Activated CD8-positive, alpha-beta memory T cell treated with anti-CD3 and anti-CD28 coated beads, Interleukin-2, amount 50 U/mL, for 48 hours (primary cell): ENCODE measurements at places on chromosomes 7 and 10.

GRCh38 chr10:112288486-112288885 is 5.3 kb downstream of the TECTB start:
- no peak for DNase-seq

DNA sequence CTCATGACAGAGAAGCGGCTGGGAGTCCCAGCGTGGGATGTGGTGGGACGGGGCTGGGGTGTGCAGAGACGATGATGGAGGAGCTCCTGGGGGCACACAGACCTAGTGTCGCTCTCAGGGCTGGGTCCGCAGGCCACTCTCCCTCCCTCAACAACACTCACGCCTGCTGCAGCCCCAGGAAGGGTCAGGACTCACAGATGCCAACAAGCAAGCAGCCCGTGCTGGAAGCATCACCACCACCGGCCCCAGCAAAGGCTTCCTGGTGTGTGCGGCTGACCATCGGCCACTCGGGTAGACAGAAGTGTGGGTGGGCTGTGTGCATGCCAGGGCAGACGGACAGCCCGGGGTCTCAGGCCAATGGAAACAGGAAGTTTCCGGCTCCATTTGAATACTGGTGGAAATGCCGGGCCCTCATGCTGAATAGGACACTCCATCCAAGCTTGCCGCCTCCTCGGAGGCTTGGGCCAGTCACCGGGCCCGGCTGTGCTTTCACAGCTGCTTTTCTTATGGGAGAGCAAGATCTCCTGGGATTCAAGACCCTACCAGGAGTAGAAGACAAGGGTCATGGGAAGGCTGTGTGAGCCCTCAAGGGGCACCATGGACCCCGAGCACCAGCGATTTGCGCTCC is 178.1 kb downstream of the ELFN1 start:
- no peak for DNase-seq

GRCh38 chr10:25758041-25758457 is 176.0 kb upstream of the MYO3A start:
- no peak for DNase-seq

DNA sequence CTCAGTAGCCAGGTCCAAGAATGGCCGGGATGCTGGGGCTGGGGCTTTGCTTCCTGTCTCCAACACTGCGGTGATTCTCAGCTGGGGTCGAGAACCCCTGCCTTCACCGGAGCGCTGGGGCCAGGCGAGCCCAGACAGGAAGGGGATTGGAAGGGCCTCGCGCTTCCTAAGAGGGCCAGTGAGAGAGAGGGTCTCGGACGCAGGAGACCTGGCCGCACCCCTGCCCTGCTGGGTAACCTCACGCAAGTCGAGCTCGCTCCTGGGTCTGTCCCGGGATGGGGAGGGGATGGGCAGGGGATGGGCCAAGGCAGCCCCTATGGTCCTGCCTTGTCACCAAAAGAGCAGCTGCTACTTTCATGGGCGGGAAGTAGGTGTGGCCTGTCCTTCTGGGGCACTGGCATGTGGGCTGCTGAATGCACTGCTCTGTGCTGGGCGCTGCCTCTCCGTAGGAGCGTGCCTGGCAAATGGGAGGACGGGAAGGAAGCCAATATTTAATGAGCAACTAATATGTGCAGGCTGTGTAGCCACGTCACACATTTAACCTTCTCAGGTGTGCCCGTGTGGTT is 20.0 kb downstream of the KCNK18 start:
- DNase-seq, result peak; percentile 62

- DNase-seq, result no peak
These were observed 26.2 kb upstream of the LMBR1 start for GRCh38 chr7:156919132-156919713.

DNA sequence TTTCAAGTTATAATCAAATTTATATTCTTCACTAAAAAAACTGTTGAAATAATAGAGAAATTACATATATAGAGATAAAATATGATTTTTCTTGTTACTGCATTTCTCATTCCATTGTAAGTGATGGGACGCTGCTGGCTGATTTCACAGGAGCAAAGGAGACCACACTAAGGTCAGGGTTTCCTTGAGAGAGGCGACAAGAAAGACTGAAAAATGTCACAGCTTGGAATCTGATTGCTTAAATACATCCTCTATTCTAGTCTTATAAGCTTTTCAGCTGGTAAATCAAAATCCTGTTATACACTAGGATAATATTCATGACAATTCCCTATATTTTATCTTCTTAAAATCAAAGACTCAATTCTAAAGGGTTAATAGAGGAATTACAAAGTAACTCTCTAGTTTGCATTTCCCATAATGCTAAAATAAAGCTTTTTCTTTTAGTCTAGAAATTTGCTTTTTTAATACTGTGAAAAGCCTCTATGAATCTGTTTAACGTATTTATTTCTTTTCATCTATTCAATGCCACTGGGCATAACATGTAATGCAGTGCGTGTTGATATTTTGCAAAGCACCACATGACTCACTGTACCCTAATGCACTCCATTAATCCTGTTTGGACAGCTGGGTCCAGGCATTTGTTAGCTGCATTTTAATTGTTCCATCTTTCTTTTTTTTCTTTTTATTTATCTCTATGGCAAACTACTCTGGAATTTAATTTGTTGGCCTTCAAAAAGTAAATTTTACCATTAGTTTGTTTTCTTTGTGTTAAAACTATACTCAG is 81.7 kb downstream of the RNF32 start:
- DNase-seq, result no peak

DNA sequence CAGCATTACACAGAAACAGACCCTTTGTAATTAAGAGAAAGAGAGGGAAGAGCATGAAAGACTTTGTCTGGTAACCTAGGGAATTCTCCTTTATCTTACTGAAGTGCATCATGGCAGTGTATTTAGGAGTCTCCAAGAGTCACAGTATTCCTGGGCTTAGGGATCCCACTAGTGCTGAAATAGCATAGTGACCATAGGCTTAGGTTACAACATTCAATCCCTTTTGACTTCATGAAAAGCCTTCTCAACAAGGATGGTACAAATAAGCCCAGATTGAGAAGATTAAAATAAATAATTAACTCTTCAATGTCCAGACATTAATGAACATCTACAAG is 76.5 kb downstream of the SNX13 start:
- no peak for DNase-seq

DNA sequence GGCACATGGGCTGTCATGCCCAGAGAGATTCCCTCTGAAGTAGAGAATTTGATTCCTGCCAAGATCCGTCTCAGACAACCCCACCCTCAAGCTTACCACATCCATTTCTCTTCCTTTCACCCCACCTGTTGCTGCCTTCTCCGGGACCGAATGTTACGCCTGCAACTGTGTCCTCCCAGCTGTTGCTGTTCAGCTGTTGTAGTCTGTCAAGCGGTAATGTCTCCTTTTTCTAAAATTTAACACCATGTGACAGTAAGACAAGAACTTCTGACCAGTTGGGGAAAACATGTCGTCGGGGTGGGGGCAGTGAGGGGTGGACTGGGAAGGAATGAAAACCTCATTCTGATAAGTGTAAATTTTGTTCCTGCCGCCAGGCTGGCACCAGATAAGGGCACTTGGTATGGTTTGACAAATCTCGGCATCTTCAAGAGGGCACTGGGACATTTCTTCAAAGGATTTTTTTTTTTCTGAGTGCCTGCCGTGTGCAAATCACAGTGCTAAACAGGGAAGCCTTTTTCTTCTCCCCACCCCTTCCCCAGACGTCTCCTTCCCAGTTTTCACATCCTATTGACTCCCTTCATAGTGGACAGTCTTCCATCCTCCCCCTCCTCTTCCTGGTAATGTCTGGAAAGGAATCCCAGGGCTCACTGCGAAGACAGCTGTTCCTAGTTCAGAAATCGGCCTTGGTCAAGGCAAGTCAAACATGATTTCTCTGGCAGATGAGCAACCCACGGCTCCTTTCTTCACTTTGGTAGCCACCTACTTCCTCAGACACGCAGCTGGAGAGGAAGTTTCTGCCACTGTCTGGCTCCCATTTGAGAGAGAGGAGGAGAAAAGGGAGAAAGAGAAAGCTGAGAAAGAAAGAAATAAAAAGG is 5.0 kb upstream of the CELF2 start:
- DNase-seq, result no peak

DNA sequence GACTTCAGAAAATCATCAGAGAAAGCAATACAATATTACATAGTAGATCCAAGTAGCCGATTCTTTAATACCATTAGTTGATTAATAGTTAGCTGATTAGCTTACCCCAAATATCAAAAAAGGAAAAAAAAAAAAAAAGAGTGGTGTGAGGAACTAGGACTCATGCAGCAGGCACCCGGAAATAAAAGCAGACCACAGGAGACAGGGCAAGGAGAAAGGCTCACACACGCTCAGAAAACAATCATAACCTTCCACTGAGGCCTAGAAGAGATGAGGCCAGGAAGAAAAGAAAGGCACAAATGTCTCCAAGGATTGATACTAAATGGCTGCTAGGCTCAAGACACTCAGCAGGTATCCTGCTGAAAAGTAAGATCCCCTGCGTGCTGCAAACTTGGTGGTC is 25.9 kb downstream of the TRDMT1 start:
- no peak for DNase-seq

GRCh38 chr10:90227217-90227656 is 525.8 kb downstream of the KIF20B start:
- no peak for DNase-seq

- DNase-seq, result peak; percentile 59
These were observed 49.1 kb upstream of the ELN start for GRCh38 chr7:73978661-73979563.

DNA sequence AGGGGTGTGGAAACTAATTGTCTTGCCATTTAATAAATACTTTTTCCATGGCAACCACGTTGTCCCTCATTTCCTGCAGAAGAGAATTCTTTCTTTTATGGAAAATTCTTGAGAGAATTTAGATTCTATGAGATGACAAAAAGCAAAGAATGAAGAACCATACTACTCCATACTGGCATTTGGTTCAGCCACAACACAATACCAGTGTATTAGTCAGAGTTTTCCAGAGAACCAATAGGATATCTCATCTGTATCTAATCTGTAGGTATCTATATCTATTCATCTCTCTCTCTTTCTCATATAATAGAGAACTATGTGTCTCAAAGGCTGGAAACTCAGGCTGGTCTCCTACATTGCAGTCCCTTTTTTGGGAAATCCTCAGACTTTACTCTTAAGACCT is 44.6 kb upstream of the NAMPT start:
- DNase-seq, result no peak

- peak; percentile 75 for DNase-seq
These were observed 9.0 kb downstream of the SKIDA1 start for GRCh38 chr10:21516242-21517131.

DNA sequence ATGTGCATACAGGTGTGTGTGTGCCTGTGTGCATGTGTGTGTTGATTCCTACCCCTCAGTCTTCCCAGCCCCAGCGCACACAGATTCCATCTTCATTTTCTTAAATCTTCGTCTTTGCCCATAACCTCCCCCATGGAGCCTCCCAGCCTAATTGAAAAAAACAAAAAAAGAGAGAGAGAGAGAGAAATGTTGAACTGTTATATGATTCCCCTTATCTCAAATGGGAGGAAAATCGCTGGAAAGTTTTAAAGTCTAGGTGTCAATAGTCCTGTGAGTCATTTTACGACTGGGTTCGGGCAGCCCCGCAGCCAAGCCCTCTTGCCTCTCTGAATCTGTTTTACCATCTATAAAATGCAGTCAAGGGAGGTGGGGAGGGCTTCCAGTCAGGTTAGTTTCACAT is 60.9 kb downstream of the SPOCK2 start:
- DNase-seq, result no peak

- DNase-seq, result no peak
These were observed 4.3 kb upstream of the CHCHD2 start for GRCh38 chr7:56110611-56111010.

GRCh38 chr7:128060018-128060417 is 28.8 kb upstream of the LRRC4 start:
- DNase-seq, result no peak

DNA sequence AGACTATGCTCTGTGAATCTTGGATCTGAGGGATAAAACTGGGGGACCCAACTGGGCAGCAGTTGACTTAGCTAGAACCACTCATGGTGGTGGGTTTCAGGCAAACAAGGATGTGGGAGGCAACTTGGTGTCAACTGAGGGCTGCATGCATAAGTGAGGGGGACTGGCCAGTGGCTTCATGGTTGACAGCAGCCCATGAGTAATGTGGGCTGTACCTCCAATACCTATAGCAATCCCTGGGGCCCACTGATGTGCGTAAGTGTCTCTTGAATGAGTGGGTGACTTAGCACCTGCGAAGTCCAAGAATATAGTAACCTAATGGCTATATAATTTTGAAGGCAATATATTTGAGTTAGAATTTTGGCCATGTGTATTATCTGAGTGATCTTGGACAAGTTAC is 13.7 kb upstream of the MAP3K8 start:
- no peak for DNase-seq

- no peak for DNase-seq
These were observed 19.9 kb downstream of the CPA1 start for GRCh38 chr7:130400120-130400572.

DNA sequence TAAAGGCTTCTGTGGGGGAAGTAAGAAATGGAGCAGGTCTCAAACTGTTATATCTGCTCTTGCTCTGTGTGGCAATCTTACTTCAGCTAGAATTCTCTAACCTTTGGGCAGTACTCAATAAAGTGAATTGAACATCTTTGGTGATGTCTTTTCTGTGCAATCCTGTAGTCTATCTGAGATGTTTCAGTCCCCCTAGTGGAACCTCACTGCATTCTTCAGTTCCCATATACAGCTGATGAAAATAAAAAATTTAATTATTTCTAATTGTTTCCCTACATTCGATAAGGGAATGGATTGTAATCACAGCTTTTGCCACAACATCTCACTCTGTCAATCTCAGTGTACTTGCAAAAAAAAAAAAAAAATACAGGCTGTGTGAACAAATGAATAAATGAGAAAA is 522.6 kb downstream of the DNAJB9 start:
- no peak for DNase-seq

- no peak for DNase-seq
These were observed 236.0 kb downstream of the INHBA start for GRCh38 chr7:41466760-41467384.

DNA sequence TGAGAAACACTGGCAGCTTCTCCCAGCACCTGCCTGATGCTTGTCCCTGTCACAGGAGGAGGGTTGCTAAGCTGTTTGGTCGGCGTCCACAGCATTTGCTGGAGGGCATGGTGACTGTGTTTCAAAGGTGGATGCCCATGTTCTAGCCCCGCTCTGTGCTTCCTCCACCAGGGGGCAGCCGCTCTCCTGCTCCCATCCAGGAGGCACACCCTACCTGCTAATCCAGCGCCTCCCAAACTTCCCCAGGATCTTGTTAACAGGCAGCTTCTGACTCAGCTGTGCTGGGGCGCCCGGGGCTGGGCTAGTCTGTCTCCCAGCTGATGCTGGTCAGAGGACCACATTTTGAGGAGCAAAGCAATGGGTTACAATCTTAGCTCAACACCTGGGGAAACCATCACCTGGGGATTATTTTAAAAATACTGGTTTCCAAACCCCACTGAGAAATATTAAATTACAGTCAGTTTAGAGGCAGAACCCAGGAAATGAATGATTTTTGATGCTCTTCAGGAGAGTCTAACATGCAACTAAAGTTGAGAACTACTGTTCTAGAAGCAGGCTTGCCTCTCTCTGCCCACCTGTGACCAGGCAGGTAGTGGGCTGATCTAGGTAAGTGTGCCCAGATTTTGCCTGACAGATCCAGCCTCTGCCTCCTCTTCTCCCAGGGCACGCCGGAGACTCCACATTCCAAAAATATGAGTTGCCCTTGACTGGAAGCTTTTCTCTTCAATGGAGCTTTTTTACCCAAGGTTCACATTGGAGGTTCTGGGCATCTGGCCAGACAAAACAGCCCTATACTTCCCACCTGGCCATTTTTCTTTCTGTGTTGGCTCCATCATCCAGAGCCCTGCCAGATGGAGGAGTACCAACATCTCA is 92.7 kb upstream of the GPR26 start:
- DNase-seq, result peak; percentile 74
